ENCODE measurements at places on chromosomes 2 and 18.

DNA sequence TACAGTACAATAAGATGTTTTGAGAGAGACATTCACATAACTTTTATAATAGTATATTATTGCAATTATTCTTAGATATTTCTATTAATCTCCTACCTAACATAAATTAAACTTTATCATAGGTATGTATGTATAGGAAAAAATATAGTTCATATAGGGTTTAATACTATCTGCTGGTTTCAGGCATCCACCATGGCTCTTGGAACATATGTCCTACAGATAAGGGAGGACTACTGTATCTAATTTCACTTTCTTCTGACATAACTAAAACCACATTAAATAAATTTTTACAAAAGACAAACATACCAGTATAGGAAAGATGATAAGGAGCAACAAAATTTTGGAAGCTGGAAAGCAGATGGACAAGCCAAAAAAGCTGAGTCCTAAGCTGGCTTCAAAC lies 67.9 kb upstream of the TMEM17 start:
- DNase-seq = no peak

GRCh38 chr2:33555681-33556080 lies 43.4 kb downstream of the FAM98A start:
- DNase-seq = no peak

DNA sequence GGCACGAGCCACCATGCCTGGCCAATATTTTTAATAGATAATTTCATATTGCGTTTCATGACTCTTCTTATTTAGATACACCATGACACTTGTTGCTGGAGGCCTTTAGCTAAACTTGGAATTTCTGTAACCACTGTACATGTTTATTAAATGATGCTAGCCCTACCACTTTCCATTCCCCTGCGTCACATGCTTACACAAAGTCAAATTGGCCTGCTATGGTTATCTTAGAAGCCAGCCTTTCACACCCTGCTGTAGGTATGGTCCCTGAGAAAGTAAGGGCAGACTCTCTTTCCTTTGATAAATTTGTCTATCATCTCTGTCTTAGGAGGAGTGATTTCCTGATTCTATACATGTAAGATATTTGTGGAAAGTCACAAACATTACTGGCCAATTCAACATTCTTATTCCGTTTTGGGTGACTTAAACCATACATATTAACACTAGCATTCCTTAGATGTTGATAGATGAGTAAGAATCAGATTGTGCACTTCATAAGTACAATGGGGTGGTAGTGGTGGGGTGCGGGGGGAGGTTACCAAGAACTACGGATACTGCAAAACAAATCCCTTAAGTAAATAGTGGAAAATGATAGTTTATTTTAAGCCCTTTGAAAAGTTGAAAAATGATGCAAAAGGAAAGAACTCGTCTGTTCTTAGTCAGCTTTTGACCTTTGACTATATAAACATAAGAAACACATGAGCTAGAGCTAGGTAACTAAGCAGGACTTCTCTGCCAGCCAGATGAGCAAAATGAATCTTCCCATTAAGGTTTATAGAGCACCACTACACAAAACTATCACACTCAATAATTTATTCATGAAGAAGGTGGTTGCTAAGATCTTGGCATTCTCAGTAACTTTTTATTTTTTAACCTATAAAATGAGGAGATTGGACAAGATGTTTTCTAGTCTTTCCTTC lies 7.9 kb upstream of the NDUFV2 start:
- DNase-seq = no peak

- no peak for DNase-seq
Measured at GRCh38 chr18:476251-476664, 24.2 kb downstream of the COLEC12 start.

DNA sequence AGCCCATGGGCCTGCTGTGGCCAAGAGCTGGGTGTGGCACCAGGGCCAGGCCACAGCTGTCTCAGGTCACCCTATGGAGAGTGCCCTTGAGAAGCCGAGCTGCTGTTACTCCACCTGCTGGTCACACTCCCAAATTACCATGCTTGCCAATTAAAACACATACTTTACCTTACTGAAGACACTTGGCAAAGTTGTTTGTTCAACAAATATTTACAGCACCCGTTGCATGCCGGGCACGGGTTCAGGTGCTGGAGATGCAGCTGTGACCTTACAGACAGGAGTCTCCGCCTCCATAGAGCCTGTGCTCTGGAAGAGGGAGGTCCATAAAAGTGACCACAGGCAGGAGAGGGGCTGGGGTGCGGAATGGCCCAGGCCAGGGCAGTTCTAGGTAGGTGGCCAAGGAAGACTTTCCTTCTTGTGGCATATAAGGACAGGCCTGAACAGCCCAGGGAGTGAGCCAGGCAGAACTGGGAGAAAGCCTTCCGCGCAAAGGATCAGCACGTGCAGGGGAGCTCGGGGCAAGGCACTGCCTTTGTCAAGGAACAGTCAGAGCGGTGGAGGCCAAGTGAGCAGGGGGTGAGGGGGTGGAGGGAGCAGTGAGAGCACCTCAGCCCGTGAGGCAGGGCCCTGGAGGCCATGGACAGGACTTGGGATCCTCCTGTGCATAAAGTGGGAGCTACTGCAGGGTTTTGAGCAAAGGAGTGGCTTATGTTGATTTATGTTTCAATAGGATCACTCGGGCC lies 23.6 kb upstream of the RBM44 start:
- peak; percentile 20 for DNase-seq

DNA sequence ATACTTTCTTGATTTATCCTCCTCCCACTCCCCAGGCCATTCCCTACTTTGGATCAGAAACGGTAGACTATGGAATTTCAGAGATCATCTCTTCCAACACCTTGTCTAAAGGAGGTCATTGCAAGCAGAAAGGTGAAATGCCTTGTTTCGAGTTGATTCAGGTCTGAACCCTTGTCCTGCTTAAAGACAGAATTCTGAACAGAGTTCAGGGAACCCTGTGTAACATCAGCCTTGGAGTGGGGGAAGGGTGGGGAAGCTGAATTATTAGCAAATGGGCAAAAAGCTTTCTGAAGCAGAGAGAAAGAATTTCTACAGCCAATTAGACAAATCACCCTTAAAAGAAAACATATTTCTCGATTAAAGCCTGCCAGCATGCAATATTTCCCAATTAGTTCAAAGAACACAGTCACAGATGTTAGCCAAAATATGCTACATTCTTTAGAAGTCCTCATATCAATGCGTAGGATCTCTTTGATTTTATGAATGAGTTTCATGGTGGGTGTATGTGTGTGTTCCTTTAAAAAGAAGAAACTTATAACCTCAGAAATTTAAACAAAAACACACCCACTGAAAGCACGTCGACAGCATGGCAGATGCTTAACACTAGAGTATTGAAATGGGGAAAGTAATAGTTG lies 353.1 kb downstream of the RND3 start:
- DNase-seq = no peak

DNA sequence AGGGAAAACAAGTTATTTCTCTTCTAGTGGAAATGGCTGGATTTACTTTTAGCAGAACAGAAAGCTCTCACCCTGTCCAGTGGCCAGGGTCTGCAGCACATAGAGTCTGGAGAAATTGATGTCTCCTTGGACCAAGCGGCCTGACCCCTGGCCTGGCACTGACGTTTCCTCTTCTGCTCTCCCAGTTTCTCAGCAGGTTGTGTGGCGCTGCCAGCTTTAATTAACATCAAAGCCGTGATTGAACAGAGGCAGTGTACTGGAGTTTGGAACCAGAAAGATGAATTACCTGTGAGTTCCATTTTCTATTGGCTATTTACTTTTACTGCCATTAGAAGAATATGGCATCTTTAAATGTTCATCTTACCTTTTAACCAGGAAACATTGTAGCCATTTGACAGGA lies 20.9 kb downstream of the CD8A start:
- no peak for DNase-seq

DNA sequence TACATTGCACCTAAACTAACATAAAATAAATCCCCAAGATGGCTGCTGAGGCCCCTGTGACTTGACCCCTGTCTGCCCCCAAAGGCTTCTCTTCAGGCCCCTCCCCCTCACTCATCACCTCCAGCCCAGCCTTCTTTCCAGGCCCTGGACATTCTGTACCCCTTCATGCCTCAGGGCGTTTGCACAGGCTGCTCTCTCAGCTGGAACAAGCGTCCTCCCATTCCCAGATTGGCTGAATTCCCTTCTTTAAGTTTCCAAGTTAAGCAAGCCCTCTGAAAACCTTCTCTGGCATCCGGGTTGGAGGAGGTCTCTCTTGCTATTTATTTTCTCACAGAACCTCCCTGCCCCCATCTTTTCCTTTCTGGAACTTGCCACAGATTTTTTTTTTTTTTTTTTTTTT lies 165.2 kb upstream of the BCL2L11 start:
- DNase-seq = no peak

DNA sequence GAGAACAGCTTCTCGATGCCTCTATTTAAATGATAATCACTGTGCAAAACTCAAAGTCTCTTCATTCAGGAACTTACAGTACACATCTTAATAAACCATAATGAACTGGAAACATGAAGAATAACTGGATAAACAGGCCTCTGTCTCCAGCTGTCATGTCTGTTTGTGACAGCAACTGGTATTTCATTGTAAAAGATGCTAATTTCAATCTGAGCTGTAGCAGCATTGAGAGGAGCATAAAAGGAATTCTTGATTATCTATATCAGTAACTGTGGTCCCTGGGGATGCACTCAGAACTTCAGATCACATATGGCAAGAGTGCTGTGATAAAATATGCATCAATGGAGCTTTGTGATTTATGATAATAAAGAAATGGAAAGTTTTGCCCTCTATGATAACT lies 18.8 kb downstream of the CDH20 start:
- no peak for DNase-seq

DNA sequence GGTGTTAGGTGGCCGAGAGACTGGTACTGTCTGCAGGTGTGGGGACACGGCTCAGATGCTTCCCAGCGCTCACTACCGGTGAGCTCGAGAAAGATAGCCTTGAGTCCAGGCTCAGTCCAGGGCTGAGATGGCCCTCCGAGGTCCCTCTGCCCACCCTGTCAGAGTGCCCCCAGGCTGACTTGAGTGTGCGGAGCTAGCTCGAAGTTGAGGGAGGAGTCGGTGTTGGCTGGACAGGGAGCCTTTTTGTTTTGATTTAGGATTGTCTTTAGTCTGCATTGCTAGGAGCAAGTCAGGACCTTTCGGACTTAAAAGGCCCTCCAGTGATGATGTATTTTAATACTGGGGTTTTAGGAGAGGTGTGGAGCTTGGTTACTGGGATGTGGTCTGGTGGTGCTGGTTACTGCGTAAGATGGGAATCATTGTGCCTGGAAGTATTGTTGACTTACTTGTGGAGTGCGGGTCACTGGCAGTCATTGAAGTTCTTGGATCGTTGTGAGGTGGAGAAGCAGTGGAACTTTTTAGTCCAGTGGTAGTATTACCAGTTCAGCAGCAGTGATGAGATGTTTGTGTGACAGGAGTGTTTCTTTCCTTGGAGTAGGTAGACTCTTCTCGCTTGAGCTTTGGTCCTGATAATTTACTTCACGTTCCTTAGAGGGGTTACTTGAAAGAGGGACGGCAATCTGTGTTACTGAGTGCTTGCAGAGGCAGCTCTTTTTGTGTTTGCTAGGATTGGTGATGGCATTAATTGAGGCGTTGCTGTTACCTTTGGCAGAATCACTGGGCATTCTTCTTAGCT lies 633 bp downstream of the KIAA1328 start:
- peak; percentile 38 for DNase-seq

DNA sequence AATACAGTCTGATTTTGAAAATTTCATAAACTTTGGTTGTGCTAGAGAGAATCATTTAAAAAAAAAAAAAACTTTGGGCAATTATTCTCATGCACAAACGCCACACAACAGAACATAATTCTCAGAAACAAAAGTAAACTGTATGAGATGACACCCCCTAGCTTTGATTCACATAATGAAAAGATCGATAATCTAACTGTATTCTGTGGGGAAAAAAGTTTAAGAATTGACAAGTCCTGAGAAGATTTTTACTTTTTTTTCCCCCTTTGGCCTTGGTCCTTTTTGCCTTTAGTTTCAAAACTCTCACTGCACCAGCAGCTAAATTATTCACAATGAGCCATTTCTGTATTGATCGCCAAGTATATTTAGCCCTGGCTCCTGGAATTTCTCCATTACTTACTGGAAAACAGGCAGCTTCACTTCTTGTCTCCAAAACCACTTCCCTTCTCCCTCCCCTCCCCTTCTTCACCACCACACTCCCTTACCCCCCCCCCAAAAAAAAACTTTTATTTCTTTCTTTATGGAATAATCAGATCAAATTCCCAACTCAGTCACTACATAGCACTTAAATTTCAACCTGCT lies 2.0 kb downstream of the IKZF2 start:
- no peak for DNase-seq

DNA sequence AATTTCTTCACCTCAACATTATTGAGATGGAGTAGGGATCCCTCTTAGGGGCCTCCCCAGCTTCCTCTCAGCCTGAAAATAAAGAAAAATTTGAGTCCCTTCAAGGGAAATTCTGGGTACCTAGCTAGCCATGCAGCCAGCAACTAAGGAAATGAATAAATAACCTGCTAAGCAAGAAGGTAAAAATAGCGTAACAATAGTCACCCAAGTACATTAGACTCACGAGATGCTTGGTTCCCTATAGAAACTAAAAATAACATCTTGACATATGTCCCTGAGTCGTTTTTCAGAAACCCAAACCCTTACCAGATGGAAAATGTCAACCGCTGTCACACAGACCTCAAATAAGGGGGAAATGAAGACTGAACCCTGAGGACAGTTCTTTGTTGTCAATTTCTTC lies 51.9 kb downstream of the CACNB4 start:
- DNase-seq = no peak

DNA sequence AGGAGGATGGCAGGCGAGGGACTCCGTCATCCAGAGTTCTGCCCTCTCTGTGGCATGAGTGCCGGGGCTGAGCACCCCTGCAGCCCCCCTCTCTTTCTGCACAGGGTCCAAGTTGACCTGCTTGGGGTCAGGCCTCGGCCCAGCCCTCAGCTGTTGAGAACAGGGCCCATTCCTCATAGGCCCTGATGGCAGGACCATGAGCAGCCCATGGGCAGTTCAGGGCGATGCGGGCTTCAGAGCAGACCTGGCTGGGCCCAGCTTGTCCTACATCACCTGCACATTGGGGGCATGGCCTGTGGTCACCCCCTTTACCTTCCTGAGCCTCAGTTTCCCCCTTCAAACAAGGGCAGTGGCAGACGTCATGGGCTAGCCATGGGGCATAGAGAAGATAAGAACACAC lies 238.1 kb downstream of the SEPTIN10 start:
- no peak for DNase-seq

- no peak for DNase-seq
Measured at GRCh38 chr18:43013486-43013885, 102.0 kb downstream of the RIT2 start.

DNA sequence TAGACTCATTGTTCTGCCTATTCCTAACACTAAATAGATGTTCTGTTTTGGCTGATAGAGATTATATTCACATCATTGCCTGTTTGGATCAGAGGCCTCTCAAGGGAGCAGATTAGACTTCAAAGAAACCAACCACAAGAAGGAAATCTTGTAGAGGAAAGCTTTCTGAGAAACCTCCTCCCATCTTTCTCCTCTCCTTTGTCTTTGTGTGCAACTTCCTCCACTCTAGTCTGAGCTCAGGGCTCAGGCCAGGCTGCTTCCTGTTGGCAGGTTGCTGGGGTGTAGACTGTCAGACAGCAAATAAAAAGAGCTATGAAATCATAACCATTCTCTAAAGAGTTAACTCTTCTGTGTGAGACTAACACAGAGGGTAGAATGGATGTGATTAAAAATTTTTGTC lies 113.0 kb downstream of the TGFA start:
- no peak for DNase-seq

- no peak for DNase-seq
Measured at GRCh38 chr2:65727816-65728215, 295.4 kb upstream of the SPRED2 start.

GRCh38 chr2:9948721-9949120 lies 2.8 kb upstream of the GRHL1 start:
- DNase-seq = no peak
